ENCODE measurements at places on chromosomes 3 and 15. TPM values are rescaled to one million over a fixed set of nuclear protein-coding genes. Genes with fewer than 3 reads are reported as not detected.
A peak's percentile ranks its signal among the peaks of the same experiment; 100 is the strongest.

The TBCCD1 gene
- total RNA-seq: 13.3 TPM

The TEX9 gene
- total RNA-seq: 35.2 TPM

The CD200R1 gene
- 2.2 TPM for total RNA-seq

The SMCO1 gene
- not detected for total RNA-seq

The LAMB2 gene
- 444 TPM for total RNA-seq

The ATP13A5 gene
- total RNA-seq: not detected

The KNG1 gene
- total RNA-seq: 8.7 TPM

The ARGFX gene
- total RNA-seq: not detected

The UBP1 gene
- 57.0 TPM for total RNA-seq

The KLF15 gene
- total RNA-seq: 22.9 TPM

The CHRNA7 gene
- 1.6 TPM for total RNA-seq

The SPCS1 gene
- total RNA-seq: 124 TPM

The ACTRT3 gene
- 2.9 TPM for total RNA-seq

The RPL15 gene
- total RNA-seq: 1,508 TPM

The NOX5 gene
- total RNA-seq: 0.60 TPM

The CLDN18 gene
- total RNA-seq: not detected

DNA sequence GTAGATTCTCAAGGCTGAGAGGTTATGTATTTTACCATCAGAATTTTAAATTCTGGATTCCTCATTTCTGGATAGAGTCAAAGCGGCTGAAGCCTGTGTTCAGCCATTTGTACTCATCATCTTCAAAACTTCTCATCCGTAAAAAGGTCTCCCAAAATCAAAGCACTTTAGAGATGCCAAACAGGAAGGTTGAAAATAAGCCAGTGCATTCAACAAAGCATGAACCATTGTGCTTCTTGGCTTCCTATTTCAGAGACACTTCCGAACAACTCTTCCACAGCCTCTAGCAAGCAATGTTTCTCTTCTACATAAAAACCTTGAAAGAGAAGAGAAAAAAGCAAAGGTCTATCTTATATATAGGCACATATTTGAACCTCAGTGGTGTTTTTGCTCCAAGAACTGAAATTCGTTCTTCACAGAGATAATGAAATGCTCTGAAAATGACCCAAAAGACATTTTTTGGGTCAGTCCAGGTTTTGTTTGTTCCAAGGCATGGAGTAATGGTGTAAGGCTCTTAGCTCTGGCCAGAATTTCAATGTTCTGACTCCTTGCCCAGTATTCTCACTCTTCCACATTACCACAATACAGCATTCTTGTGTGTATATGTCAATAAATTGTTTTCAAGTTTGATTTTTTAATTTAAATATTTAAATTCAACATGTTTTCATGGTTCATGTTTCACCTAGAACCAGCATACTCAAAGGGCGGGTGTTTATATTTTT, 163.1 kb downstream of the STAC start:
- DNase-seq: no peak

- DNase-seq: no peak
Observed at GRCh38 chr15:98444138-98444537, 204.2 kb upstream of the IGF1R start.

- DNase-seq: no peak
Observed at GRCh38 chr15:31271711-31272557, 54.7 kb upstream of the KLF13 start.

- no peak for DNase-seq
Observed at GRCh38 chr3:67906261-67906660, 251.8 kb upstream of the SUCLG2 start.

GRCh38 chr3:153127788-153128187, 34.2 kb upstream of the RAP2B start:
- no peak for DNase-seq

DNA sequence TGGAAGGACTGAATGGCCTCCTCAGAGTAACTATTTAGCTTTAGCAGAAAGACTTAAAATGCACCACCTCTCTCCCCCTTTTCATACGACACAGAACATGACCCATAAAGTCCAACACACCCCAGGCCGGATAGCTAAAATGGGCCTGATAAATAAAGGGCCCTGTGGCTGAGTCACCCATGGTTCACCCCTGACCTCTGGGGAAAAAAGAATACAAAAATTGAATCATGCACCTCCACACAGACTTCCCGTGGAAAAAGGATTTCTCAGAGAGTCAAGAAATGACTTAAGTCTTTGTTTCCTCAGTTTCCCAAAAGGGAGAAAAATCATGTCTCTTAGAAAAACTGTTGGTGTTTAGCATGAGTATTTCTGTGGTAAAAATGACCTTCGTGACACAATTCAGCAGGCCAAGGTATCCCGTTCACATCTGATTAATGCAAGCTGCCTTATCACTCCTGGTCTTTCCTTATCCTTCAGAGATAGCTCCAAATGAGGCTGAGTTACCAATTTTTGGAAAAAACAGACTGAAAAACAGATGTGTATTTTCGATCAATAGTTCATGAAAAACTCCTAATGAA, 34.0 kb upstream of the ARHGEF3 start:
- no peak for DNase-seq

DNA sequence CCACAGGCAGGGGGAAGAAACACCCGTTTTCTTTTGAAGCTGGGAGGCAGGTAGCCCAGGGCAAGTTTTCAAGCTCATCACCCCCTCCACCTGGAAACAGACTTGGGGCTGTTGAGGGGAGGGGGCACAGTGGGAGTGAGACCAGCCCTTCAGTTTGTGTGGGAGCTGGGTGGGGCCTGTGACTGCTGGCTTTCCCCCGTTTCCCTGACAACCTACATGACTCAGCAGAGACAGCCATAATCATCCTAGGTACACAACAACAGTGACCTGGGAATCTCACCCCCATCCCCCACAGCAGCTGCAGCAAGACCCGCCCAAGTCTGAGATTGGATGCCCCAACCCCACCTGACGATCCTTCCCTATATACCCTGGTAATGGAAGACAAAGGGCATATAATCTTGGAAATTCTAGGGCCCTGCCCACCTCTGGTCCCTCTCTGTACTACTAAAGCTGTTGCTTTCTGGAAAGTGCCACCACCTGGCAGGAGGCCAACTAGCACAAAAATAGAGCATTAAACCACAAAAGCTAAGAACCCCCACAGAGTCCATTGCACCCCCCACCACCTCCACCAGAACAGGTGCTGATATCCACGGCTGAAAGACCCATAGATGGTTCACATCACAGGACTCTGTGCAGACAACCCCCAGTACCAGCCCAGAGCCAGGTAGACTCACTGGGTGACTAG, 422.2 kb upstream of the SGO1 start:
- DNase-seq: no peak

- peak; percentile 18 for DNase-seq
Observed at GRCh38 chr15:32716915-32717425, 834 bp upstream of the GREM1 start.

GRCh38 chr15:48557335-48557734, 88.2 kb downstream of the FBN1 start:
- DNase-seq: no peak

DNA sequence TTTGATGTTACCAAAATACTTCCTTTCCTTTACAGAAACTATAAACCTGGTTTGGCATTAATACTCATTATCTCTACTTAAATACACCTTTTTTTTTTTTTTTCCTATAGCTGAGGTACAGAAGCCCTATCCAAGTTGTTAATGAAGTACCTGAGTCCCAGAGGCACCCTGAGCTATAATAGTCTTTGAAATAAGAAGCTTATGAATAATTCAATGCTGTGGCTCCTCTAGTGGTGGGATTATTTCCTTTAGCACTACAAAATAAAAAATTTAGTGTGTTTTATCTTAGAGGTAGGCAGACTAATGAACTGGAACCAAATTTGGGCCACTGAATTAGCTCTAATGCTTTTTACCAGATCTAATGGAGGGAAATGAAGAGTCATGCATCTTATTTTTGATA, 611.9 kb downstream of the EDEM1 start:
- DNase-seq: no peak

- no peak for DNase-seq
Observed at GRCh38 chr3:148825476-148825875, 2.1 kb upstream of the CPB1 start.

DNA sequence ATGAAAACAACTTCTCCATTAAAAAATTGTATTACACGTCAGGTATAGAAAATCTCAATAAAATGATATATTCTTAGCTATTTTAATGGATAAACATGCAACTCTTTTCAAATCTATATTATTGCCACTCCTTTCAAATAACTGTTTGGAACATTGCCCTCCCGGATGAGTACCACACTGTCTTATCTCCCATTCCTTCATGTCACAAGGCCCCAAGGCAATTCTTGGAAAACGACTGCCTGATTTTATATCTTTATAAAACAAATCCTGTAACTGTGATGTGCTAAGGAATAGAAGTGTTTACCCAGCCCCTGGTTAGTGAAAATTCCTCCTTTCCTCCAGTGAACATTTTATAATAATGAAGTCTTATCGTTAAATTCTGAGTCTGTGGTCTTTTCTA, 6.2 kb upstream of the ZNF619 start:
- no peak for DNase-seq

GRCh38 chr3:157151627-157152026, 8.3 kb downstream of the CCNL1 start:
- DNase-seq: no peak

- DNase-seq: no peak
Observed at GRCh38 chr15:59622289-59622688, 10.7 kb downstream of the GCNT3 start.

- no peak for DNase-seq
Observed at GRCh38 chr3:171658841-171659240, 151.4 kb downstream of the PLD1 start.

GRCh38 chr15:33094336-33094735, 100.2 kb downstream of the FMN1 start:
- DNase-seq: no peak

- no peak for DNase-seq
Observed at GRCh38 chr3:193909387-193909786, 226.6 kb upstream of the HES1 start.

DNA sequence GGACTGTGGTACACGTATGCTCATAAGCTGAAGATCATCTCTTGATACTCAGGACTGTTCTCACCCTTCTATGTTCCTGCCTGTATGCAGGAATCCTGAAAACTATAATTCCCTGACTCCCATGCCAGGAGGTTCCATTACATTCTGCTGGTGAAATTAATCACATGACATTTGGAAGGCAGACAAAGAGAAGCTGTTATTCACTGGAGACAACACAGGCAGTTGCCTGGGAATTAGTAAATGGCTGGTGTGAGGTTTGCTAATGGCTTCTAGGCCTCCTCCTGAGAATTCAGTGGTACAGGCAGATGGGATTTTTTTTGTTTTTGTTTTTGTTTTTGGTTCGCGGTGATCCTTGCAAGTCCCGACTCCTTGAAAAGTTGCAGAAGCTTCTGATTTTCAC, 91.4 kb downstream of the CTNNB1 start:
- peak; percentile 29 for DNase-seq

GRCh38 chr15:83794209-83794608, 140.3 kb downstream of the ADAMTSL3 start:
- DNase-seq: no peak

DNA sequence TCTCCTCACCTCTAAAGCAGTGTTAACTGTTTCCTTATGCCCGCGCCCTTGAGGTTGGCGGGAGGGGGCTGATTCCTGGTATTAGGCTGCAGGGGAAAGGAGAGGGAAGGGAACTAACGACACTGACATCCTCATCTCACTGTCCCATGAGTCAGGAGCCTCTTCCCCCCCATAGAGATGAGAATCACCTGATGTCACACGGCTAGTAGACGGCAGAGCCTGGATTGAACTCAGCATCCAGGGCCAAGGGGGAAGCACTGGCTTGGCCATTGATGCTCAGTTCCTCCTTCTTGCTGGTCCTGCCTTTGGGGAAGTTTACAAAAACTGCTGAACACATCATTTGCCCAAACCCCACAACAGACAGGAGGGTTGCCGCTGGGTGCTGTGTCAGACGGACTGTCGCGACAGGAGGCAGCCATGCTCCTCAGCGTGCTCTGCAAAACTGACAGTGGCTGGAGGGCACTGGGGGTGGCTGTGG, 38.5 kb downstream of the IDH2 start:
- no peak for DNase-seq

DNA sequence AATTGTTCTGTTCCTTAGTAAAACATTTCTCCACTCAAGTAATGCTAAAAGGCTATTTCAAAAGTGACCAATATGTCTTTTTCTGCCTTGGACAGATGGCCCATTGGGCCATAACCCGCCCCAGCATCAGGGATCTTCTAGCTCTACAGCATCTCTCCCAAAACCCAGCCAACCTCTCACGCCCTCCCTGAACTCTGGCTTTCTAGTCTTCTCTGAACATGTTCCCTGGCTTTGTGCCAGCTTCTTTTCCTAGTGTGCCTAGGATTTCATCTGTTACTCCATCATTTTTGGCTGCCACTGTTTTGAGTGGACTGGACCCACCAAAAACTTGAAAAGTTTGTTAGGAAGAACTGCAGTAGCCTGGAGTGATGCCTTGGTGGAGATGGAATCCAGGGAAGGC, 30.7 kb downstream of the TRPM1 start:
- DNase-seq: no peak

GRCh38 chr3:177371888-177372287, 174.6 kb upstream of the TBL1XR1 start:
- DNase-seq: no peak

DNA sequence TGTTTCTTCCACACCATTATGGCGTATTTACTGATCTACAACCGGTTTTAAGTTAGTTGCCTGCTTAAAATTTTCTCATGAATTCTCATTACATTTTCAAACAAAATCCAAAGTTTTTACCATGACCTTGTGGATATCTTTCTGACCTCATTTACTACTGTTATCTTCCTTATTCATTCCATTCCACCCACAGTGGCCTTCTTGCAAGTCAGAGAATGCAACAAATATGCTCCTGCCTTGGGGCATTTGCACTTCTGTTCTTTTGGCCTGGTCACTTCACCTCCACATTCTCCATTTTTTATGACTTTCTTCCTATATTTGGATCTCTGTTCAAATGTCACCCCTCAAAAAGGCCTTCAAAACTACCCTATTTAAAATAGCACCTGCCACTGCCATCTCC, 8.8 kb upstream of the SLC15A2 start:
- DNase-seq: no peak

- no peak for DNase-seq
Observed at GRCh38 chr3:74003734-74004133, 379.0 kb upstream of the PDZRN3 start.

- no peak for DNase-seq
Observed at GRCh38 chr15:42611532-42611931, 36.1 kb downstream of the STARD9 start.

- DNase-seq: no peak
Observed at GRCh38 chr3:50816894-50817293, 142.2 kb downstream of the DOCK3 start.

DNA sequence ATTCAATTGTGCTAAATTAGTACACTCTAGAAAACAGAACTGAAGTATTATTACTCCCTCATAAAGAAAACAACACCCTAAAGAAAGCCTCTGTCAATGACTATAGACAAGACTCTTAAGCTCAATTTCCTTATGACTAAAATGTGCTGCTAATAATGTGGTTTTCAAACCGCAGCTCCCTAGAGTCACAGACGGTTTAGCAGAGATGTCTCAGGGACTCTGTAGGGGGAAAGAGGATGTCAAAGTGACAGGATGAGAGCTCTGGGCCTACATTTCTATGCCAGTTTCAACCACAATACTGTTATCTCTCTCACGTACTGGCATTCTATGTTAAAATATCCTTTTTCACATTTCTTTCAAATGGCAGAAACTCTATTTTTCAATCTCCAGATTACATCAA, 37.6 kb upstream of the WDR49 start:
- no peak for DNase-seq
